ENCODE measurements at places on chromosomes 6 and 20.

GRCh38 chr6:36201612-36202011 is 5.1 kb downstream of the BRPF3 start:
- no peak for DNase-seq

- DNase-seq = no peak
These were observed 28.3 kb downstream of the SAYSD1 start for GRCh38 chr6:39086711-39087110.

DNA sequence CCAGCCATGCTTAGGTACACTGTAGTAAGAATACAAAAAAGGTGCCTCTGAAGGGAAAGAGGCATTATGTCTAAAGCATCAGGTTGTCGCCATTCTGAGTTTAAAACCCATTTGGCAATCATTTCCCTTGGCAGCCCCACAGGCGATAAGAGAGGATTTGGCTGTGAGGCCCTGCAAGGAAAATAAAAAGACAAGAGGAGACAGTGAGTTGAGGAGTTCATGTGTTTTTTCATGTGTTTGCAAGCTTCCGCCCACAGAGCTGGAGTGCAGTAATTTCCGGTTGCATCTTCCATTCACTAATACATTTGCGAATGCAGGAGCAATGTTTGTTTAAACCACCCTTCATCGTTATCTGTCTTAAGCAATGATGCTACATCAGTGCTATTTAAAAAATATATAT is 138.5 kb upstream of the SOX4 start:
- DNase-seq = no peak

- DNase-seq = no peak
These were observed 164.3 kb upstream of the PMEPA1 start for GRCh38 chr20:57874141-57874540.

- DNase-seq = no peak
These were observed 27.9 kb upstream of the LRRC1 start for GRCh38 chr6:53766930-53767329.
